Anterior cingulate cortex (tissue), 58 donors: ENCODE measurements at places on chromosomes 7 and 10.

DNA sequence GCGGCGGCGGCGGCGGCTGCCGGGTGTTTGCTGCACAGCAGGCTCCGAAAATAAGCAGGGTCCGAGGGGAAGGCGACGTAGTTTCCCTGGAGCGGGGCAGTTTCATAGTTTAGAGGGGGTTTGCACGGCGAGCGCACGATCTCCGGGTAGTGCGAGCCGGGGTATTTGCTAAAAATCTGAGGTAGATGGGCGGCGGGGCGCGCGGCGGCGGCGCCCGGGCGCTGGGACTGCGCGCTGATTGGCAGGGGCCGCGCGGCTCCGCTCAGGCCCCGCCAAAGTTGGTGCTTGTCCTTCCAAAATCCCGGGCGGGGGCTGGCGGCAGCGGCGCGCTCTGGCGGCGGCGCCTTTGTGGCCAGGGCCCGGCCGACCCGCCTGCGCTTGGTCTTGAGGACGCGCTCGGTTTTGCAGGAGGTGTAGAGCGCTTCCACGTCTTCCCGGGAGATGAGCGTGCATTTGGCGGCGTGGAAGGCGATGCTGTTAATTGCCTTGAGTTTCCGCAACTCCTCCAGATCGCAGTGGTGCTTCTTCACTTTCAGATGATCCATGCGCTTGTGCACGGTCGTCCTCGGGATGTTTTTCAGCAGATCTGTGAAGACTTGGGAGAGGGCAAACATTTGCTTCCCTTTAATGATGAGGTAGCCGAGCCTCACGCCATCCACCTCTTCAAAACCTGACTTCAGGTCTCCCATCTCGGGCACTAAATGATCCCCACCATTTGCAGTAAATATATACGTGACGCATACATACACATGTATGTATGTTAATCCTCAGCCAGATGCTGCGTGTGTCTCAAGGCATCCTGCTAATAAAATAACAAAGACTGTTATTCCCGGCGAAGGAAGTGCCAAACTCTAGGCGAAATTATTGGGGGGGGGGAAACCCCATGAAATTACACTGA, 8.1 kb downstream of the SKIDA1 start:
- DNase-seq = no peak

- no peak for DNase-seq
These were observed 10.0 kb upstream of the DDIT4 start for GRCh38 chr10:72263613-72264241.

- DNase-seq = no peak
These were observed 209.3 kb downstream of the SDK1 start for GRCh38 chr7:3510101-3511020.

GRCh38 chr7:5426226-5426475, 2.5 kb upstream of the TNRC18 start:
- no peak for DNase-seq

- no peak for DNase-seq
These were observed 192.5 kb downstream of the ELFN1 start for GRCh38 chr7:1862560-1862959.

GRCh38 chr7:145779140-145779539, 337.5 kb upstream of the CNTNAP2 start:
- no peak for DNase-seq

- DNase-seq = no peak
These were observed 368.1 kb downstream of the CXCL12 start for GRCh38 chr10:44016589-44017482.

- DNase-seq = no peak
These were observed 495.8 kb downstream of the PARD3 start for GRCh38 chr10:34319197-34319846.

DNA sequence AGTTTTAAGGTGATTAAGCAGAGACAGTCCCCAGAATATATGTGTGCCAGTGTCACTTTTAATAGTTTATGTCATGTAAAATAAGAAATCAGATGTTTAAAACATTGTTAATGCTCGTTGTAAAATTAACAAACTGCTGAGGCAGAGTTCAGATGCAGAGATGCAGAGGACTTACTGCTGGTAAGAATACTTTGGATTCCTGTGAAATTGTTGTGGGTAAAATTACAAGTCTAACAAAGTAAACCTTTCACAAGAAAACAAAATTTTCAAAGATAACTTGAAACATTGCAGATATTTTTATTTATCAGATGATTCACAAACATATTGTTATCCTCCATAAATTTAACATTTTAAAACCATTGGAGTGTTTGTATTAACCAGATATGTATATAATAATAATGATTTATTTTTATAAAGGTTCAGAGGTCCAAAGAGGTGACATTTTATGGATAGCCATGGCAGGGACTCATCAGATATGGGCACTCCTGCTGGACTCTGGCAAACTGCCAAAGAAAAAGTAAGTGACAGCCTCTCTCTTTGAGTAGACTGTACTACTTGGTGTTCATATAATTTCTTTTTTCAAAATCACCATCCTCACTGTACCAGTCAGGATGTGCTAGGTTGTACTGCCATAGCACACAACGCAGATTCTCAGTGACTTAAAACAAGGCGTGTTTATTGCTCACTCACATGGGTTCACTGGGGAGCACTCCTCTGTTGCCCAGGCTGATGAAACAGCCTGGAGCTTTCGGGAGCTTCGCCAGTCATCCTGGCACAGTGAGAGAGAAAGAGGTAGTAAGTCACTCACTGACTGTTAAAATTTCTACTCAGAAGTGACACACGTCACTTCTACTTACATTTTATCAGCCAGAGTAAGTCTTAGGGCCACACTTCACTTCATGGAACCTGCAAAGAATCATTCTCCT, 43.5 kb downstream of the NHLRC2 start:
- no peak for DNase-seq

GRCh38 chr10:21173802-21174714, 276.9 kb upstream of the NEBL start:
- peak; percentile 75 for DNase-seq

- DNase-seq = no peak
These were observed 93.5 kb downstream of the WNT2 start for GRCh38 chr7:117229350-117229749.

- DNase-seq = no peak
These were observed 734 bp downstream of the PCLO start for GRCh38 chr7:83161899-83162401.

GRCh38 chr7:8189625-8190024, 72.3 kb downstream of the ICA1 start:
- no peak for DNase-seq

DNA sequence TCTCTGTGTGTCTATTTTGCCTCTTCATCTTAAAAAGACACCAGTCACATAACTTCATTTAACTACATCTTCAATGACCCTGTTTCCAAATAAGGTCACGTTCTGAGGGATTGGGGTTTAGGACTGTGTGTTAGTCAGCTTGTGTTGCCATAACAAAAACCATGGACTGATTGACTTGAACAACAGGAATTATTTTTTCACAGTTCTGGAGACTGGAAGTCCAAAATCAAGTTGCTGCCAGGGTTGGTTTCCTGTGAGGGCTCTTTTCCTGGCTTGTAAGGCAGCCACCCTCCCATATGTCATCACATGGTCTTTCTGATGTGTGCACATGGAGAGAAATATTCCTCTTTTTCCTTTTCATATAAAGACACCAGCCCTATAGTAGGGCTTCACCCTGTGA, 55.3 kb downstream of the REEP3 start:
- DNase-seq = no peak

GRCh38 chr10:47402641-47403301, 18.7 kb upstream of the ZNF488 start:
- DNase-seq = no peak

DNA sequence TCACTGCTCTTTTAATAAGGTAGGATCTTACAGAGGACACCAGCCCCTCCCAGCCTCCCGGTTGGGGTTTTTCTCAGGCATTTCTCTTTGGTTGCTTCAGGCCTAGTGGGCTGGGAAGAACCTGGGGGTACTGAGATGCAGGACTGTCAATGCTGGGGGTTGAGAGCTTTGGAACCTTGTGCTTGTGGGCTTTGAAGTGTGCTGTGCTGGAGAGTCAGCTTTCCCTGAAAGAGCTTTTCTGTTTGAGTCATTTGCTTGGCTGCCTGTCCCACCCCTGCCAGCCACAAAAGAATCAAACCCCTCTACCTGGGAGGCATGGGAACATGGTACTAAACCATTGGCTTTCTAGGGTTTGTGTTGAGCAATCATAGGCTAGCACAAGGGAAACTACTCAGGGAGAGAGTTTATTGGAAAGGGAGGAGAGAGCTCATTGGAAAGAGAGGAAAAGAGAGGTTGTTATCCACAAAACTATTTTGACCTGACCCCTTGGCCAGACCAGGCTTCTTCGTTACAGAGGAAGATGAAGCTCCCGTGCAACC, 1.4 kb downstream of the SCD start:
- no peak for DNase-seq

DNA sequence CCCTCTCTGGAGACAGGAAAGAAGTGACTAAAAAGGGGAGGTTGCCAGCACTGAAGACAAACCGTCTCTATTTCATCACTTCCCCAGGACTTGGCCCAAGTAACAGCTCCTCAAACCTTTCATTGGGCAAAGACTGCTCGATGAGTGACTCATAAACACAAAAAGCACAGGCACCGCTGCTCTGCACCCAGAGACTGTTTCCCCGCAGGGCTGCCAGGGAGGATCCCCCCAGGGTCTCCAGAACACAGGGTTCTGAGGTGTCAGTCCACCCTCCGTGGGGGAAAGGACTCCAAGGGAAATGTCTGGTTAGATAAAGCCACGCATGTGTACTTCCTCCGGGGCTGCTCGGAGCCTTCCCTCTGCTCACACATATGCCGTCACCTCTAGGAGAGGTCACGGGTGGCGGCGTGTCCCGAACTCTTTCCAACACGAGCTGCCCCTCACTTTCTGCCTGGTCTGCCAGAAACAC, 59.9 kb downstream of the INSIG1 start:
- no peak for DNase-seq

- DNase-seq = no peak
These were observed 97.0 kb downstream of the SEMA3C start for GRCh38 chr7:80821771-80822319.

GRCh38 chr10:70846795-70847194, 31.0 kb downstream of the SGPL1 start:
- no peak for DNase-seq

GRCh38 chr10:110822712-110823311, 48.9 kb upstream of the PDCD4 start:
- DNase-seq = no peak

- DNase-seq = no peak
These were observed 37.7 kb upstream of the SLC26A4 start for GRCh38 chr7:107622894-107623293.

GRCh38 chr10:60828489-60828852, 50.2 kb downstream of the CDK1 start:
- no peak for DNase-seq

DNA sequence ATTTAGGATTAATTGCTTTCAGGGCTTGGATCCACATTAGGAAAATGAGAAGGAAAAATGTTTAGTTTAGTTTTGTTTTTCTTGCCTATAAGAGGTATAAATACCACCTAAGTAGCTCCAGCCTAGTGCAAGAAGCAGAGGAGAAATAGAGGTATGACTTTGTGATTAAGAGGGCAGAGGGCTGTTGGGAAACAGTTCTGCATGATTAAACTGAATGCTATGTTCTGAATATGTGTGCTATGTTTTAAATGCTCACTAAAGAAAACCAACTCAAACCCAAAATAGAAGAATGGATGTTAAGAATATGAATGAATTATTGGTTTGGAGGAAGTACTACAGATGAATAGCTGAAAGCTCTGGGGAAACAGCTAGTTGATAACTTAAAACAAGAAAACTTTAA, 7.6 kb downstream of the CALCR start:
- no peak for DNase-seq

GRCh38 chr10:100508691-100509150, 10.9 kb downstream of the SEC31B start:
- DNase-seq = no peak
